Stimulated activated CD4-positive, alpha-beta T cell treated with anti-CD3 and anti-CD28 coated beads, Interleukin-2, amount 100 ng/mL, for 24 hours (primary cell): ENCODE measurements at places on chromosomes 1 and 21.

- no peak for DNase-seq
Observed at GRCh38 chr21:14870853-14871149, 194.0 kb downstream of the NRIP1 start.

DNA sequence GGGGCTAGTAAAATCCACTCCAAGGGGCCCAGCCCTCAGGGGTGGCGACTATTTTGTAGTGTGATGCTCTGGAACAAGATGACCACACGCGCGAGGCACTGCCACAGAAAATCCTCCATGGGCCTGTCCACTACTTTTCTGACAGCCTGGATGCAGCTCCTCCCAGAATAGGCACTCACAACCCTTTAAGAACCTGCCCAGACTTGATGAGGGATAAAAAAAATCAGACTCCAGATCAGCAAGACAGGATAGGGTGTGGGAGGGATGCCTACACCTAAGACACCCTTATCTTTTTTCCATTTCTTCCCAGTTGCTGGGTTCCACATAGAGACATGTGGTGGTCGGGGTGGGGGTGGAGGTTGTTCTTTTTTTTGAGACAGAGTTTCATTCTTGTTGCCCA is 33.5 kb downstream of the PCAT6 start:
- no peak for DNase-seq

DNA sequence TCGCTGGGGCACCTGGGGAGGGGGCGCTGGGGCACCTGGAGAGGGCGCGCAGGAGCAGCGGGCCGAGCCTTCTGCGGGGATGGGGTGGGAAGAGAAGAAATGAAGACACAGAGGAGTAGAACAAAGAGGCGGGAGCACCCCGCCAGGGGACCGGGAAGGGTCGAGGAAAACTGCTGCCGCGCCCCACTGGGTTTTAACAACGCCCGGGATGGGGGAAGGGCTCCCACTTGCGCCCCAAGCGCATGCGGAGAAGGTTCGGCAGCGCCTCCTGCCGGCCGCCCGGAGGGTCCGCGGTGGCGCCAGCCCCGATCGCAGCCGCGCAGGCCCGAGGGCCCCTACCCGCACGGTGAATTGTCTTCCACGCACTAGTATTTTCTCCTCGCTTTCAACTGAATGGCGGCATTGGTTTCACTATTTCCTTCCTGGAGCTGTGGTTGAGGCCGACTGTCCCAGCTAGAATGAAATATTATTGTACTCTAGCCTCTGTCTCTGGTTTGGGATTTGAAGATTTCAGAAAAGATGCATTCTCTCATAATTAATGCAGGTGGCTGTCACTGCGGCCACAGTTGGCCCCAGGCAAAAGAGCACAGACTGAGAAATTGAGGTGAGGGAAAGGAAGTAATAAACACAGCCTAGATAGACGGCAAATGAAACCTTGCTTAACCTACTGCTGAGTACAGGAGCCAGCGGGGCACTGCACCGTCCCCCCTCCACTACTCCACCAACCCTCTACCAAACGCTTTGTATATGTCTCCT is 57.3 kb downstream of the MAB21L3 start:
- peak; percentile 89 for DNase-seq

DNA sequence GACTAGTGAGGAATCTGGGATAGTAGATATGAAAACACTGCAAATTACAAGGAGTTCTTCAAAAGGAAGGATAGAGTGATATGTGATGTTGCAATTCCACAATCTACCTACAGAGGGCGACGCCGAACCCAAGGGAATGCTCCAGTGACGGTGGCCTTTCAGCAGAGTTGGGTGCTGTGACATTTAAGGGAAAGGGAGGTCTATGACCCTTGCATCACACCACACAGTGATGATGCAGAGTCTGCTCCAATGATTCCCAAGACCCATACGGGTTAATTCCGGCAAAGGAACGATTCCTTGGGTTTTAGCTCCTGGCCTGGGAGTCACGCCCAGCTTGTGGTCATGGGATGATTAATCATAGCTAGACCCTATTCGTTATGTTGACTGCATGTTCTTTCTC is 123.0 kb upstream of the IGSF21 start:
- peak; percentile 18 for DNase-seq

- no peak for DNase-seq
Observed at GRCh38 chr1:41578712-41579335, 94.3 kb upstream of the EDN2 start.

GRCh38 chr21:29170944-29171343 is 40.5 kb downstream of the MAP3K7CL start:
- no peak for DNase-seq

DNA sequence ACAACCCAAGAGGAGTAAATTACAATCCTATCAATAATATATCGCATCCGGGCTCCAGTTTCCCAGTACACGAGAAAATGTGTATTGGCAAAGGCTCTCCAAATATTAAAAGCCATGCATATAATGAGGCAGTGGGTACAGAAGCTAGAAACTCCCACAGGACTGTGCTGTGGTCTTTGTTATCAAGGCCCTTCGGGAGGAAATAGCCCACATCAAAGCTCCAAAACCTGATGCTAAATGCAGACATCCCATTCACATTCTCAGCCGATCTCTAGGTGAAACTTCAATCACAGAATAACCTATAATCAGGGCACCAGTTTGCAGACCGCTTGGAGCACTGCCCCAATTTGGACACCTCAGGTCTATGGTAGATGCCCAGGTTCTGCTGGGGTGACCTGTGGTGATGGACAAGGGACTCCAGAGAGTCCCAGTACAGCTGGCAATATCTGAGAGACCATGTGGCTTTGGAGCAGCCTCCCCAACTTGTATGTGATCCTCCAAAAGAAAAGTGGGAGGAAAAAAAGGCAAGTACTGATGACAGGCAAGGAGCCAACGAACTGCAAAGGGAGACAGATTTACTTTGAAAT is 148.8 kb upstream of the CAMK1G start:
- DNase-seq: no peak

DNA sequence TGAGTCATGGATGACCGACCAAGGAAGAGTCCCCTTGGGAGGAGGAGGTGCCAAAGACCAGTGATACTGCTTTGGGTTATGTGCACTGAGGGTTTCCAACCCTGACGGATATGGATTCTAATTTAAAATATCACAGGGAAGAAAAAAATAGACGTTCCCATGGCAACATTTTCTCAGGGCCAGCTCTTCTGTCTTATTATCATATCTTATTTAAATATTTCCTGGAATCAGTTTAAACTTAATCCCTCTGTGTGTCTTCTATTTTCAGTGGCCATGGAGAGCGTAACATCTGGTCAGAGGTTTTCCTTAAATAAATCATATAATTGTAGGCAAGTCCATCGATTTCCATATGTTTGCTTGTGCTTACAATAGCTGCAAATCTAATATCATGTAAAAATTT is 205.4 kb upstream of the FMN2 start:
- DNase-seq: no peak
